T-helper 17 cell (primary cell): ENCODE measurements at places on chromosomes 12 and 14.

DNA sequence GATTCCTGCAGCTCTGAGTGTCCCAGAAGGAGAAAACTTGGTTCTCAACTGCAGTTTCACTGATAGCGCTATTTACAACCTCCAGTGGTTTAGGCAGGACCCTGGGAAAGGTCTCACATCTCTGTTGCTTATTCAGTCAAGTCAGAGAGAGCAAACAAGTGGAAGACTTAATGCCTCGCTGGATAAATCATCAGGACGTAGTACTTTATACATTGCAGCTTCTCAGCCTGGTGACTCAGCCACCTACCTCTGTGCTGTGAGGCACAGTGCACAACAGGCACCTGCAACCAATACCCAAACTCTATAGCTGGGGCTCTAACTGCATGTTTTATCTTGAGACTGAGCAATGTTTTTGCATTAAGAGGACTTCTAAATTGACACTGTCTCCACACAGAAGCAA is 379.2 kb upstream of the OR4E1 start:
- DNase-seq: no peak

- DNase-seq: no peak
Observed at GRCh38 chr12:63889721-63890509, 45.4 kb downstream of the SRGAP1 start.

GRCh38 chr12:46946137-46946536 is 120.3 kb upstream of the SLC38A4 start:
- no peak for DNase-seq

DNA sequence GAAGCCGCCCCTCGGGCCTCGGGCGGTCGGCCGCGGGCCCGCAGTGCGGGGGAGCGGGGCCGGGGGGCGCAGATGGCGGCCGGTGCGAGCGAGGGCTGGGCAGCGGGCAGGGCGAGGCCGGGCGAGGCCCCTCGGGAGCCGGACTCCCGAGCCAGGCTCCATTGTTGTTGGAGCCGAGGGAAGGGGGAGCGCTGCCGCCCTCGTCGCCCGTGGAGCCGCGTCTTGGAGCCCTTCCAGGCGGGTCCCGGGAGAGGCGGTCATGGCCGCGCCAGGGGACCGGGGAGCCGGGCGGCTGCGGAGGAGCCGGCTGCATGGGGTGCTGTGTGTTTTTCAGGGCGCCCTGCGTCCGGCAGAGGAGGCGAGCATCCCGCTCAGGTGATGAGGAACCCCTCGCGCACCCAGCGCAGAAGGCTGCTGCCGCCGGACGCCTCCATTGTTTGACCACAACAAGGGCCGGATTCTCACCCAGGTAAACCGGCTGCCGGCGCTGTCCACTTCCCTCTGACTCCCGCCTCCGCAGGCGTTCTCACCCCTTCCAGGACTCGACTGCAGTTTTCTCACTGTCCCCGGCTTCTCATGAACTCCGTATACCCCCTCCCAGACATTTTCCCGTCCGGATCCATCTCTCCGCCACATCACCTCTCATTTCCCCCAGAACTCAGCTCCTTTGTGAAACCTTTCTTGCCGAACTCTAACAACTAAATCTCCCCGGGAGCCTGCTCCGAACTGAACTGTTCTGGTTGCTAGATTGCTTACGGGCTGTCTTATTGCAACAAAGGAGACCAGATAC is 732 bp downstream of the ZNF664 start:
- peak; percentile 9 for DNase-seq

- DNase-seq: no peak
Observed at GRCh38 chr14:49774106-49774505, 6.2 kb downstream of the KLHDC2 start.

DNA sequence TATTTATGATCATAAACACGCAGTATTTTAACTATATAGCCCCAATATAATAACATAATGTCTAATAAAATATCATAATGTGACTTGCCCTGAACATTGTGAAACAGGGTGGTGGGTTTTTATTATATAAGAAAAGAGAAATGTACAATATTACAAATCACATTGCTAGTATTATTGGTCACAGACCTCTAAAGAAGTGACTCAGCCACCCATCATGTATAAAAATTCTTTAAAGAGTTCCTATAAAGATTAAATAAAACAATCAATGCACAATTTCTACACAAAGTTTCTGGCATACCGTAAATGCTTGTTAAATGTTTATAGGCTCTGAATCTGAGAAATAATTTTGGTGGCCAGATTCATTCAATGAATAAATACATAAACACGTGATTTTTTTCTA is 28.9 kb downstream of the ABCC9 start:
- no peak for DNase-seq
